Stimulated activated CD8-positive, alpha-beta memory T cell treated with anti-CD3 and anti-CD28 coated beads, Interleukin-15, amount 100 ng/mL, for 4 hours (primary cell): ENCODE measurements at places on chromosomes 7 and 10.
A peak's percentile ranks its signal among the peaks of the same experiment; 100 is the strongest.

- no peak for DNase-seq
Observed at GRCh38 chr7:70416347-70416985, 715.5 kb upstream of the GALNT17 start.

DNA sequence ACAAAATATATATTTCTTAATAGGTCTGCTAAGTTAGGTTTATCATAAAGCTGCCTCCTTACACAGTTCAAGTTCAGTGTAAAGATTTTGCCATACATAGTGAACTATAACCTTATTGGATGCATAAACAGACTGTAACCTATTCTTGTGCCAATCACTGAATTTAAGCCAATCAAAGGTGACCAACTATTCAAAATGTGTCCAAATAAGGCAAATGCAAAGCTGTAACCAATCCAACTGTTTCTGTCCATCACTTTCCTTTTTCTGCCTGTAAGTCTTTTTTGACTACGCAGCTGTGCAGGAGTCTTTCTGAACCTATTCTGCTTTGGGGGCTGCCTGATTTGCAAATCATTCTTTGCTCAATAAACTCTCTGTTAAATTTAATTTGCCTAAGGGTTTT, 11.6 kb upstream of the DNMBP start:
- no peak for DNase-seq

GRCh38 chr10:69506487-69506833, 55.2 kb downstream of the TSPAN15 start:
- DNase-seq = no peak

- DNase-seq = no peak
Observed at GRCh38 chr7:114414156-114415063, at the start of gene FOXP2. Gene FOXP2 (plus strand): TSS chr7:114414815. CDS start chr7:114426512, 11,697 bp downstream.

- no peak for DNase-seq
Observed at GRCh38 chr7:159155410-159155809, 10.7 kb upstream of the VIPR2 start.

- no peak for DNase-seq
Observed at GRCh38 chr7:110417611-110418010, 673.3 kb upstream of the LRRN3 start.

DNA sequence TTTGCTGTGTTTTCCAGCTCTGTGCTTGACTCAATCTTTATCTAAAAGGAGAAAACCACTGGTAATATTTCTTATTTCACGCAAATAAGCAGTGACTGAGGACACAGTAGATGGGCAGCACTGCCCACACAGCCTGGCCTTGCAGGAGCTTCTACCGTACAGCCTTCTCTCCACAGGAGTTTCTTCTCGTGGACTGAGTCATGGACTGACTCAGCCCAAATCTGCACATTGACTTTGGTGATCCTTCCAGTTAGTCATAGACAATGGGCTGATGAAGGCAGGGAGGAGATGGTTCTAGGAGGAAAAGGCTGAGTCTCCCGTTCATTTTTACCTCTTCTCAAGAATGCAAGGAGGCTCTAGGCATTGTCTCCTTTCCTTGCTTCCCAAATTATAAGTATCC, 200.7 kb downstream of the RAPGEF5 start:
- DNase-seq = no peak

DNA sequence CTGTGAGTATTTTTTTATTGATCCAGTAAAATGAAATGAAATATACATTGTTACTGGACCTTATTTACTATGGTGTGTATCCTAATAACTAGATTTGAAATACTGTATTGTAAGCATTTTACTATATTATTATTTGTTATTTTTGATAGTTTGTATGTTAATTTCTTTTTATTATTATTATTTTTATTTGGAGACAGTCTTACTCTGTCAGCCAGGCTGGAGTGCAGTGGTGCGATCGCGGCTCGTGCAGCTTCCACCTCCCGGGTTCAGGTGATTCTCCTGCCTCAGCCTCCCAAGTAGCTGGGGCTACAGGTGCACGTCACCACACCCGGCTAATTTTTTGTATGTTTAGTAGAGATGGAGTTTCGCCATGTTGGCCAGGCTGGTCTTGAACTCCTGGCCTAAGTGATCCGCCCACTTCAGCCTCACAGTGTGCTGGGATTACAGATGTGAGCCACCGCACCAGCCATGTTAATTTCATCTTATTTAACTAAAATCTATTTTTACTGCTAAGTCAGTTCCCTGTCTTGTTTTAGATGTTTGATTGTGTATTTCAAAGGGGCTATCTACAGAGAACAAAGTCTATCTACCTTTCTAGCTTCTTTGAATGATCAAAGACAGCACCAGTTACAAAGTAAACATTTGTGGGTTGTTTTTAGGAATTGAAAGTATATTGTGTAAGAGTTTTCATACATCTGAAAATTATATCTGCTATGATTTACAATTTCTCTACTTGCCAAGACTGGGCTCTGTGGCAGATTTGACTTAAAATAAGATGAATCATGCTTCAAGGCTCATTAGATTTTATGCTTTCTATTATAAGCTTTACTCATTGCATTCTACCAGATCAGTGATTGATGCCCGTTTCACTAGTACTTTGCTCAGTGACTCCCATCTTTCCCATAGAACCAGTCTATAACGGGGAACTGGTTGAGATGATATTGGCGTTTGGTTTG, 41.6 kb downstream of the CDC123 start:
- no peak for DNase-seq

DNA sequence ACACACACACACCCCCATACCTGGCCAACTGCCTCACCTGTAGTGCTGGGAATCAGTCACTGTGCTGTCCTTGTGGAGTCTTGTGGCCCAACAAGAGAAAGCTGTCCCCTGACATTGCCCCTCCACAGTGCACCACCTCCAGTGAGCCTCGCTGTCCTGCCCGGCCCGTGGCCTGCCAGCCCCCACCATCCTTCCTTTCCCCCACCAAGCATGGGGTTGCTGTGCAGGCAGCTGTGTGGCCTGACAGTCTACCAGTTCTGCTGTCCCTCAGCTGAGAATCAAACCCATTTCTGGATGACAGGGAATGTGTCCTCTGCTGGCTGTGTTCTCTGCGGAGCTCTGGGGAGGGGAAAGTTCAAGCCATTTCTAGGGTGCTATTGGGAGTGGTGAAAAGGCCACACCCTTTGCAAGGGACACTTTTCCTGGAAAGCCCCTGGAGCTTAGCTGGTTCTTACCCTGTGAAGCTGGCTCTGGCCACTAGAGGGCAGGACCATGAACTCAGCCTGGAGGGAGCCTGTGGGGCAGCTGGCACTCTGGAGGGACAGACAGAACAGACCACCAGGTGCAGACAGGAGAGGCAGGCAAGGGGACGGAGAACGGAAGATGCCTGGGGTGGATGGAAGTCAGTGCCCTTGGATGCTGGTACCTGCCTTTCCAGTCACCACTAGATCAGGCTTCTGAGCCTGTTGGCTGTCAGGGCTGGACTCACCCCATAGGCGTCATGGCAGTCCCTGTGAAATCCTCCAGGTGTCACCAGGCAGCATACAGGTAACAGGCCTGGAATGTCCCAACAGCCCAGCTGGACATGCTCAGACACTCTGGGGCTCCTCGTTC, 10.5 kb upstream of the MTPAP start:
- DNase-seq = peak; percentile 27

DNA sequence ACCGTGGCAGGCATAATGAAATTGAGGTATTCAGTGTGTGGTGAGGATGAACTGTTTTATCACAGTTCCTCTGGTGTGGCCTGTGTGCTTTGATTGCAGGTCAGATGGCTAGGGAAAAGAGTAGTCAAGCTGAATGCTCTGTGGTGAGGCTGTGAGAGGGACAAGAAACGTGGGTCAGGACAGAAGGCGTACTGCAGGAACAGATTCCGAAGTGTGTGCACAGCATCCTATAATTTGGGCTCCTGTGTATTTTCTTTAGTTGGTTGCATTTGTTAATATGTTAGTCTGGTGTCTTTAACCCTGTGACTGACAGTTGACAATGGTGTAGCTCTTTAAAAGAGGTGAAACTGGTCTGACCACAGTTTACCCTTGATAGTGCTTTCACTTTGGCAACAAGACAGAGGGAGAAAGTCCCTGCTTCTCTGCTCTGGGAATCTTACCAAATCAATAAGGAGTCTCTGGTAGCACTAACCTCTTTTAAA, 76.5 kb downstream of the AUTS2 start:
- DNase-seq = no peak

GRCh38 chr7:46776790-46777189, 805.1 kb downstream of the TNS3 start:
- no peak for DNase-seq

- no peak for DNase-seq
Observed at GRCh38 chr7:36775061-36775620, 50.8 kb upstream of the AOAH start.

- DNase-seq = no peak
Observed at GRCh38 chr10:9069136-9069535, 1014.6 kb downstream of the GATA3 start.

DNA sequence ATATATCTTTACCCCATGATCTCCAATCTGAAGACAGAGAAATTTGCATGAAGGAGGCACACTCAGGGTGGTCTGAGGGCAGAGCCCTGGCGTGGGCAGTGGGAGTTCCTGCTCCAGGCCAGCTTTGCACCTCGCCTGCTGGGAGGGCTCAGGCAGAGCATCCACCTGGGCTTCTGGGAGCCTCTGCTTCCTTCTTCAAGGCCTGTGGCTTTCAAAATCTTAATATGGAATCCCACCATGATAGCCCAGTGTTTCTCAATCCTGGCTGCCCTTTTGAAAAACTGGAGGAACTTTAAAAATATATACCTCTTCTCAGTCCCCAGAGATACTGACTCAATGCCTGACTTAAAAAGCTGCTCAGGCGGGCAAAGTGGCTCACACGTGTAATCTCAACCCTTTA, 36.7 kb upstream of the PSAP start:
- no peak for DNase-seq

DNA sequence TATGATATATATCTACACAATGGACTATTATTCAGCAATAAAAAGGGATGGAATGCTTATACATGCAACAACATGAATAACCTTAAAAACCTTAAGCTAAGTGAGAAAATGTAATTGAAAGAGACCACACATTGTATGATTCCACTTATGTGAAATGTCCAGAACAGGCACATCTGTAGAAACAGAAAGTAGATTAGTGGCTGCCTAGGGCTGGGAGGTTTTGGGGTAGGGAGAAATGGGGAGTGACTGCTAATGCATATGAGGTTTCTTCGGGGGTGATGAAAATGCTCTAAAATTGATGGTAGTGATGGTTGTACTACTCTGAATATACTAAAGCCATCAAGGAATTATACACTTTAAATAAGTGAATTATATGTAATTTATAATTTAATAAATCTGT, 14.7 kb downstream of the SLC16A9 start:
- DNase-seq = no peak

DNA sequence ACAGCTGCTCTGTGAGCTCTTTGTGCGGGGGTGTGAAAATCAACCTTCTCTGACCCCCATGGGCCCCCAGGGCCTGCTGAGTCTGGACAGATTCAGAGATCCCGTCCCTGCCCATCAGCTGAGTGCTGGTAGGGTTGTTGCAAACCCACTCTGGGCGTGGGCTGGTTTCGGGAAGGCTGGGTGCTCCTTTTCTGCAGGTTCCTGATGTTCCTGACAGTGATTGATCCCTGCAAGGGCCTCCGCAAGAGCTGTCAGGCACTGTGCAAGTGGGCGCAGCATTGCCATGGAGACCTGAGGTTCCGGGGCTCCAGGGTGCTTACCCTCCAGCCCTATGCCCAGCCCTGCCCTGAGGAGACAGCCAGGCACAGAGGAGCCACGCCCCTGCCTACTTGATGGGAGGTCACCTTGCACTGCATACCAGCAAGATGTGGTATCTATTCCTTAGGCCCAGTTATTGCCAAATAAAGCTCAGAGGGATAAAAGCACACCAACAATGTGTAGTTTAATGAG, 44.3 kb upstream of the INPP5A start:
- no peak for DNase-seq

DNA sequence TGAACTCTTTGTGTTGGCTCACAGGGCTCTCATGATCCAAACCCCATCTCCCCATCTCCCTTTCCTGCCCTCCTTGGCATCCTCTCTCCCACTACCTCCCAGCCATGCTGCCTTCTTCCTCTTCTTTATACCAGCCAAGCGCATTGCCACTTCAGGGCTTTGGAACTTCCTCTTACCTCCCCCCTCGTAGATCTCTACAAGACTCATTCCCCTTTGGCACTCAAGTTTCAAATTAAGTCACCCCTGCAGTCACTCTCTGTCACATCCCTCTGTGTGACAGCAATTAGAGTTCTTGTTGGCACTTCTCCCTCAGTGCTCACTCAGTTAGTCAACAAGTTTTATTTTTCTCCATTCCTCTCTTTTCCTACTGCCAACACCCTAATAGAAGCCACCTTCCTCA, 20.8 kb upstream of the NRP1 start:
- no peak for DNase-seq
